ENCODE measurements at places on chromosomes 7 and 10. TPM values are rescaled to one million over a fixed set of nuclear protein-coding genes. Genes with fewer than 3 reads are reported as not detected.

OR2A12 gene
- not detected for polyA plus RNA-seq

ANKRD61 gene
- 2.0 TPM for polyA plus RNA-seq

CCZ1 gene
- polyA plus RNA-seq: 78.4 TPM

FZD1 gene
- polyA plus RNA-seq: 54.4 TPM

SRI gene
- 170 TPM for polyA plus RNA-seq

DNA sequence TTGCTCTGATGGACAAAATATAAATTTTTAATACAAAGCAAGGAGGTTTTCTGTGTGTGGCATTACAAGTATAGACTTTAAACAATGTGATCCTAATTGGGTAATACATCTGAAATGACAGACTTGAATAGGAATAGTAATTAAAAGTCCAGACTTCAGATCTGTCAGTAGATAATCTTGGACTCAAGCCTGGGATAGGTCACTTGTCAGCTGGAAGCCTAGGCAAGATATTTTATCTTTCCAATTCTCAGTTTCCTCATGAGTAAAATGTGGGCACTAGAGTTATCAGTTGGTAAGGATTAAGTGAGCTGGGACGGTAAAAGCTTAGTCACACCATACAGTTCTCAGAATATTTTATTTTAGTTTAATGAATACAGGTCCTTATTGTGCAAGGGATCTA, 10.4 kb upstream of the ZMYND11 start:
- no peak for DNase-seq

GRCh38 chr10:26478061-26478460, 39.9 kb downstream of the APBB1IP start:
- no peak for DNase-seq

- no peak for DNase-seq
Measured at GRCh38 chr7:28163949-28164348, 16.6 kb downstream of the JAZF1 start.

- no peak for DNase-seq
Measured at GRCh38 chr7:132433301-132433700, 143.0 kb downstream of the PLXNA4 start.

GRCh38 chr7:131623154-131623553, 66.7 kb upstream of the PODXL start:
- DNase-seq: no peak

- DNase-seq: no peak
Measured at GRCh38 chr10:111080224-111080623, 3.4 kb downstream of the ADRA2A start.

GRCh38 chr7:134458341-134458805, 527 bp downstream of the AKR1B1 start:
- DNase-seq: peak; percentile 29

DNA sequence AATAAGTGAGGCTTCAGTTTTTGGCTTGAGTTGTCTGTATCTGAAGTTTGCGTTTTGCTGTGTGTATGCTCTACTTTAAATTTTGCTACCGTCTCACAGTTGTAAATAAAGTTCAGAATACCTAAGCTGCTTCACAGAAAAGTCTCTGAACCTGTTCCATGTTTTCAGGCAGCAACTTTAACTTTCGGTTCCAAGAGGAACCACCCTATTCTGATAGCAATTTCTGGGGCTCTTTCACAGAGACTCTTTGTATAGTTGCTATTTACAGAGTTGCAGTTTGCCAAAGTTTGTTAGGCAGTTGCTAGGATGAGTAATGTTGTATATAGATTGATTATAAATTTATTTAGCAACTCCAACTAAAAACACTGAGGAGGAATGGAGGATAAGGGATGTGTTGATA, 5.7 kb downstream of the FAM221A start:
- no peak for DNase-seq

GRCh38 chr7:38242814-38243213, 30.6 kb downstream of the TARP start:
- DNase-seq: no peak

GRCh38 chr10:62333988-62334682, 40.0 kb upstream of the ZNF365 start:
- DNase-seq: no peak

All from right lung (tissue), 10 donors.